Activated CD4-positive, alpha-beta T cell treated with anti-CD3 and anti-CD28 coated beads, Interleukin-2, amount 10 ng/mL, durations not matched to agents 24 days and 14 days (primary cell): ENCODE measurements at places on chromosomes 2 and 18. TPM values are rescaled to one million over a fixed set of nuclear protein-coding genes. Genes with fewer than 3 reads are reported as not detected.

NEU2 gene
- not detected in 2 replicates for total RNA-seq

TFPI gene
- total RNA-seq = 1.2 and 1.5 TPM in 2 replicates

SP100 gene
- 162 and 165 TPM in 2 replicates for total RNA-seq

TBR1 gene
- 0.16 TPM in 1 of 2 replicates, not detected in the other for total RNA-seq

EPAS1 gene
- 16.2 and 19.4 TPM in 2 replicates for total RNA-seq

CCDC85A gene
- total RNA-seq = not detected in 2 replicates

PROKR1 gene
- total RNA-seq = not detected in 2 replicates

ARHGAP28 gene
- not detected in 2 replicates for total RNA-seq

NFE2L2 gene
- total RNA-seq = 63.5 and 63.7 TPM in 2 replicates

ABCG8 gene
- total RNA-seq = not detected in 2 replicates

DPP4 gene
- 65.4 and 68.0 TPM in 2 replicates for total RNA-seq

TUBA4B gene
- total RNA-seq = not detected in 2 replicates

TOGARAM2 gene
- total RNA-seq = 4.8 and 6.7 TPM in 2 replicates

NGEF gene
- total RNA-seq = 1.2 and 1.3 TPM in 2 replicates

ADGRF3 gene
- 3.4 and 3.5 TPM in 2 replicates for total RNA-seq

RND3 gene
- total RNA-seq = not detected in 2 replicates

FOXI3 gene
- not detected in 2 replicates for total RNA-seq

SEMA4F gene
- 3.5 and 4.8 TPM in 2 replicates for total RNA-seq

RGPD8 gene
- total RNA-seq = 13.9 and 15.6 TPM in 2 replicates

ACKR3 gene
- 0.58 and 0.64 TPM in 2 replicates for total RNA-seq

SERPINE2 gene
- 23.2 and 23.9 TPM in 2 replicates for total RNA-seq

PLCL1 gene
- total RNA-seq = 0.45 and 0.63 TPM in 2 replicates

GLI2 gene
- 0.09 and 0.14 TPM in 2 replicates for total RNA-seq

IL36G gene
- not detected in 2 replicates for total RNA-seq

METTL5 gene
- 99.7 and 102 TPM in 2 replicates for total RNA-seq

RAB31 gene
- total RNA-seq = 0.66 TPM in 1 of 2 replicates, not detected in the other

DIS3L2 gene
- 27.8 and 29.5 TPM in 2 replicates for total RNA-seq
